ENCODE measurements at places on chromosomes 6 and 20.

DNA sequence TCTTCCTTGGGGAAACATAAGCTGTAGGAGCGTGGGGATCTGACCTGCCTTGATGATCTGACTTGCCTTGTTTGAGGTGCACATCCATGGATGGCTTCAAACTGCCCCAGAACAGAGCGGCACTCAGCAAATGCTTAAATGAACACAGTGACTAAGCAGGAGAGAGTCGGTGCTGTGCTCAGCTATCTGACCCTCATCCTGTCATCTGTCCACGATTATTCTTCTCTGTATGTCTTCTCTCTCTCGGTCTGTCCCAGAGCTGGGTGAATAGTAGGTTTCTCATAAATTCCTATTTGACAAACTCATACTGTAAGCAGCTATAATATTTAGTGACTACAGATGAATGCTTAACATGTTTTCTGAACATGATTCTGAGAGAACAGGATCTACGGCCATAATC lies 37.3 kb downstream of the TRAM2 start:
- peak; percentile 87 for DNase-seq

DNA sequence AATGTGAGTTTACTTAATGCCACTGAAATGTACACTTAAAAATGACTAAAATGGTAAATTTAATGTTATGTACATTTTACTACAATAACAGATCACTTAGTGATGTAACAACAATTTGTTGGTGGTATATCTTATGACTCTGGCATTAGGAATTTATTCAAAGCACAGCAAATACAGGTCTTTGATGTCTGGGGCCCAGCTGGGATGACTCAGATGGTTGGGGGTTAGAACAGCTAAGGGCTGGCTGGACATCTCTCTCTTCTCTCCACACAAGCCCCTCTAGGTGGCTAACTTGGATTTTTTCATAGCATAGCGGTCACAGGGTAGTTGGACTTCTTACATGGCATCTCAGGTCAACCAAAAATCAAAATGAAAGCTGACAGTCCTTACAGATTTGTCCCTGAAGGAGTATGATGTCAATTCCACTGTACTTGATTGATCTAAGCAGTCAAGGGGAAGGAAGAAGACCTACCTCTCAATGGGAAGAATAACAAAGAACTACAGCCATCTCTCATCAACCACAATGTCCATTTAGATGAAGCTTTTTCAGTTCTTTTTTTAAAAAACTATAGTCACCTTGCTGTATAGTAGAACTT lies 37.5 kb upstream of the LCA5 start:
- DNase-seq, result peak; percentile 1

- DNase-seq, result no peak
Observed at GRCh38 chr6:137881522-137881886, 14.4 kb downstream of the TNFAIP3 start.

DNA sequence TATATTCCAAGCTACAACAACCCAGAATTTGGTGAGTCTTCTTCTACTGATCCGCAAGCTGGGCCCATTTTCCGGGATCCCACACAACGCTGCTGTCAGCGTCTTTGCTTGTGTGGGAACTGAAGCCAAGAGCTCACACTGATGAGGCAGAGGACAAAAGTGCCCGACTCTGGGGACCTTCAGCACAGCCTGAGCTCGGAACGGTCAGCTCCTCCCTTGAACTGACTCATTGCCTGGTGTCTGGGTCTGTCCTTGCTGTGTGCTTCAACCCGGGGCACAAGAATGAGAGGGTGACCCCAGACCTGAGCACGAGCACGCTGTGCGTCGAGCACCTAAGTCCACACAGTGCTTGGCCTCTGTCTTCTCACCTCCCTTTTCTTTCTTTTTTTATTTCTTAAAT lies 33.5 kb downstream of the DACT2 start:
- DNase-seq, result no peak

DNA sequence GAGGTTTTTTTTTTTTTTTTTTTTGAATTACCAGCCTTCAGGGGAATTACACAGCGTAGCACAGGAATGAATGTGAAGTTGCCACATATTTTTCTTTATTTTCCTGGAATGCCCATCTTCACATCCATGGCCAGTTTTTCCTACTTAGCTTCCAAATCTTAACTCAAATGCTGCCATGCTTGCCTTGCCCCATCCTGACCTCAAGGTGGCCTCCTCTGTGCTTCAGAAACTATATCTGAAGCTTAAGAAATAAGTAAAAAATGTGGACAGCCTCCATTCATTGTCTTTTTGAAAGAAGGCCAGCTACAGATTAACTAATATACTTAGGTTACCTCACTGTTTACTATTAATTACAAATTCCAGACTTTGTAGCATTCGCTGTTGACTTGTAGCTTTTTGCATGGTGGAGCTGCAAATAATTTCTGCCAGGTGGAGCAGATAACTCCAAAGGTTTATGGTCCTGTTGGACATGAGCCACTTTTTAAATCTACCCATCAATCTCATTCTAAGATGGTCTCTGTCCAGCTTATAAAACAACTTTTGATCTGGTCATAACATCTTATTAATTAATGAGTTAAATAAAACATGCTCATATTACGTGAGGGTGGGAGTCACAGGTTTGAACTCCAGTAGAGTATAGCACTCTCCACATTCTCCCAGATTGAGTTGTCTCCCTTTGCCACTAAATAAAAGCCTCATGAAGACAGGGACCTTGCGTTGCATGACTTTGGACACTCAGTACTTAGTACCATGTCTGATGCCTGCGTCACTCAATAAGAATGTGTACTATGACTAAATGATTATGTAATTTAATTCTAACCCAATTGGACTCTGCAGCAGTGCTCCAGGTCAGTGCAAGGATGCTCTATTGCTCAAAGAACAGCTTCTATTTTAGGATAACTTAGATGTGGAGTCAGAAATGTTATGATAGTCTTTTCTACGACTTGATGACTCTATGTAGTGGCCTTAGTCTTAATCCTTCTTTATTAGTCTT lies 678.6 kb upstream of the CITED2 start:
- DNase-seq, result peak; percentile 26

DNA sequence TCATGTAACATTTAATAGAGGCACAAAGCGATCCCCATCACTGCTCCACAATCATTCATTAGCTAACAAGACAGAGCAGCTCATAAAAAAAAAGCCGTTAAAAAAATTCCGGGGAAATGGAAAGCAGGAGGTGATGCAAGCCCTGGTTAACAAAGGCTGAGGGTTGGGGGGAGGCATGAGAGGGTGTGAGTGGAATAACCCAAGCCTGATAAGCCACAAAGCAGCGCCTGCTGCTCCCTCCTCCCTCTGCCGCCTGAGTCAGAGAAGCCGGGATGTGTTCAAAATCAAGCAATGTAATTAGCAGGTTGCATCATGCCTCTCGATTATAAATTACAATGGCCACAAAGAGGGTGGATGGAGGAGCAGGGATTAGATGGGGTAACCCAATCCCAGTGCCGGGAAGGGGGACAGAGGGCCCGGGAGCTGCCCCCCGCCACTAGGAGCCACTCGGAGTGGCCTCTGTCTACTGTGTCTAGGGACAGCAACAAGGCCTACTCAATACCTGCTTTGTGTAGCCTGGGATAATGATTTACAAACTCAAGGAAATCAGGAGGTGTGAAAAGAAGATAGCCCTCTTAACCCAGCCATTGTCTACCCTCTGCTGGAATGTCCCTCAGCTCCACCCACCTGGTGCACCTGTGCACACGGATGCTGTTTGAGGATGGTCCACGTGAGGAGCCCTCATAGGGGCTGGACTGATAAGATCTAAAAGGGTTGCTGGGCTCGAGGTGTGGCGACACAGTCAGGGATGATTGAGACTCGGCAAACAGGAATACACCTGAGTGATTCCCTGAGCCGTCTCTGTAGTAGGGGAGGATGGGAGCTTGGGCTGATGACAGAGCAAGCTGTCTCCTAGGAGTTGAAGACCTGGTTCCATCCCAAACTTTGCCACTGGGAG lies 156.9 kb downstream of the VEGFA start:
- peak; percentile 72 for DNase-seq

Measured in trophoblast cell (in vitro differentiated cells and primary cell).